ENCODE measurements at places on chromosomes 2 and 18.

GRCh38 chr18:3328532-3328931, 66.6 kb downstream of the MYL12B start:
- DNase-seq: no peak

GRCh38 chr2:20676353-20677215, 9.6 kb downstream of the GDF7 start:
- no peak for DNase-seq

- DNase-seq: no peak
These were observed 251.0 kb downstream of the AFF3 start for GRCh38 chr2:99891428-99891780.

DNA sequence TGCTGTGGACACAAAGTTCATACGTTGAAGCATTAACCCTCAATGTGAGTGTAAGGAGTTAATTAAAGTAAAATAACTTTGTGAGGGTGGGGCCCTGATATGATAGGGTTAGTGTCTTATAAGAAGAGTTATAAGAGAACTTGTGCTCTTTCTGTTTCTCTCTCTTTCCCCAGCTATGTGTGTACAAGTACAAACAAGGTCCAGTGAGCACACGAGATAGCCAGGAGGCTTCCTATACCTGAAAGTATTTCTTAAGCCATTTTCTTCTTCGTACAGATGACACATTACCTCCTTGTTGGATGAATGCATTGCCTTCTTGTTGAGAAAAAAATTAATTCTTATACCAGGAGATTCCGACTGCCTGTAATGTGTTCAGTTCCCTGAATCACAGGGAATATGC, 301.2 kb downstream of the PARD3B start:
- DNase-seq: no peak

GRCh38 chr2:179999000-179999399, 8.1 kb downstream of the CWC22 start:
- DNase-seq: no peak

DNA sequence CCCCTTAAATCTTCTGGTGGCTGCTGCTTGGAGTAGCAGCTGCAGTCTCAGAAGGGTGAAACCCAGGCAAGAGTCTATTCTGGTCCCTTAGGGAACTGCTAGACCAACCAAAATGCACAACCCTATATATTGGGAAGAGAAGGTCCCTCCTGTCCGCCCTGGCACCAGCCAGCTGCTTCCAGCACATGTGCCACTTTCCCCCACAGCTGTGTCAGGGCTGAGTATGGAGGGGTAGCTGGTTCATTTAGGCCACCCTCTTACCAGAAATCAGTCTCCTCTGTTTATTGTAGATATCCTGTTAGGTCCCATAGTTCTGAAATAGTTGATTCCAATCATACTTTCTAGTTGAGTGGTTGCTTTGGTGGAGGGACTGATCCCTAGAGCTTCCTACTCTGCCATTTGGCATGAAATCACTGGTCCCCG, 68.9 kb downstream of the BIRC6 start:
- DNase-seq: no peak

- no peak for DNase-seq
These were observed 4.3 kb downstream of the PMAIP1 start for GRCh38 chr18:59904011-59904601.

DNA sequence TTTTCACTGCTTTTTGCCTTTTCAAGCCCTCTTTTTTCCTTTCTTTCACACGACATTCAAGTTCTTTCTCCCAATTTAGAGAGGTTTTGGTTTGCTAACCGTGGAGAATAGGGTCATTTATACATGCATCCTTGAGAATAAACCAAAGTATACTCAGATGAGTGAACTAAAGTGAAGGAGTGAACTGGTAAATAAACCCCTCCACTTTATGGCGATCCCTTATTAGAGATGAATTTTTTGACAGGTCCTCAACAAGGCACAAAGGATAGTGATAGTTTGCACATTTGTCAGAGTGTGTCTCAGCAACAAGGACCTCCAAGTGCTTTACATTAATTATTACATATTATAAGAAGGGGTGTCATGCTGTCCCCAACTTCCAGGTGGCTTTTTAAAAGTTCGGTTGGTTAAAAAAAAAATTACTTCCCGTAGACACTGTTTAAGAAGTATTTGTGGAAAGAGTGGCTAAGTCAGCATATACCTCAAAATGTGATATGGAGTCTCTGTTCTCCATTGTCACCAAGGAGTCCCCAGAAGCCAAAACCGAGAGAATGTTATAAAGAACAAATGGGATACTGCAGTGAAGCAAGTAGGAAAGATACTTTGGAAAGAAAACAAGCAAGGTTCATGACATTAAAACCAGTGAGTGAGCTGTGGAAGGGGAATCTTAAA, 1.7 kb upstream of the SLC40A1 start:
- no peak for DNase-seq

DNA sequence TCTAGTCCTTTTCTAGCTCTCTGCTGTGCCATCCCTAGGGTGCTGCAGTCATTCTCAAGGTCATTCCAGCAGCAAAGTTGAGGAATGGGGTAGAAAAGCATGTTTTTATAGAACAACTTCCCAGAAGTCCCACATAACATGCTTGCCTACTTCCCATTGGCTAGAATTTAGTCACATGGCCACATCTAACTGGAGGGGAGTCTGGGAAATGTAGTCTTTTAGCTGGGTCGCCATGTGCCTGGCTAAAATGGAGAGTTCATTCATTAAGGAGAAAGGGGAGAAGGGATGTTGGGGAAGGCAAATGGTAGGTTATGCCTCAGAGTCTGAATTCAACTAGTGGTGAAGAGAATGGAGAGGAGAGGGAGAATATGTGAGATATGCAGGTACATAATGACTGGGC, 85.7 kb downstream of the SLC4A3 start:
- no peak for DNase-seq

- DNase-seq: no peak
These were observed 119.9 kb downstream of the LYPD1 start for GRCh38 chr2:132549935-132550670.

DNA sequence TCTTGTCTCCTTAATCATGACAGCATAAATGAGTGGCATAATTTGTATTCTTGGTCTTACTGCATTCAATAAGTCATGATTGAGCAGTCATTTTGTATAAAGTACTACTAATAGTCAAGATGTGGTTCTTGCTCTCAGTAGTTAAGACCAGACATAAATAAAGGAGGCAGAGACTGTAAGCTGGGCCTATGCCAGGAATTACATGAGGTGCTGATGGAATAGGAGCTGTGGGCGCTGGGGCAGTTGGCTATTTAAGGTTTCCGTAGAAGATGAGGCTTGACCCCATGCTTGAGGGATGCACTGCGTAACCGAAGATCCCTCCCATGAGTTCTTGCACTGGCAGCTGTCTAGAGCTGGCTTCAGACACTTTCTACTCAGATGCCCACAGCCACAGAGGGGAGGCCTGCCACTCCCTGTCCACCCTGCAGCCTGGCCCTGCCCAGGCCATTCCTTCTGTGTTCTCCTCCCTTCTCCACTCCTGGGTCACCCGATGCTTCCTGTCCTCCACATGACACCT, 150.9 kb upstream of the REV1 start:
- no peak for DNase-seq

DNA sequence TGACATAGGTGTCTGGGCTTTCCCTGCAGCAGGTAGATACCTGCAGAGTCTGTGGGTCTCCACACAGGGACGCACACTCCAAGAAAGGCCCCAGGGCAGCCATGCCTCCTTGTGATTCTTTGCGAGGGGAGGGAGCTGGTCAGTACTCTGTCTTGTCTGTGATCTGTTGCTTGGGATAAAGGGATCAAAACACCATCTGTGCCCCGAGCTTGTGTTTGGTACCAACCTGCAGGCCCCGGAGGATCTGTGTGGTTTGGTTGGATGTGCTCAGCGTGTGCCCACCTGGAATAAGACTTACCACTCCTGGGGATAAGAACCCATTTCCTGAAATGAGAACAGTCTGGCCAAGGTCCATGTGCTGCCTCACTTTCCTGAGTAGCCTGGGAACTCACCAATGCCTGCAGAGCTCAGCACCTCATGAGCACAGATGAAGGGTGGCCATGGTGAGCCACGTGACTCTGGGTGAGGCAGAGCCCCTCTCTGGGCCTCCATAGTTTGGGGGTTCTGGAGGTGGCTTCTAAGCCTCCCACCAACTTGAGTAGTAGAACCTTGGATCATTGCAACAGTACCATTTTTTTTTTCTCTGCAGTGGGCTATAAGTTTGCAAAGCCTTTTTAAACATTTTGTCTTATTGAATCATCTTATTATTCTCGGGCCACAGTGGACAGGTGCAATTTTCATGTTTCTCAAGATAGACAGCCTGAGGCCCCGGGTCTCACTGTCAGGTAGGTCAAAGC, 134.8 kb downstream of the DDX1 start:
- no peak for DNase-seq

DNA sequence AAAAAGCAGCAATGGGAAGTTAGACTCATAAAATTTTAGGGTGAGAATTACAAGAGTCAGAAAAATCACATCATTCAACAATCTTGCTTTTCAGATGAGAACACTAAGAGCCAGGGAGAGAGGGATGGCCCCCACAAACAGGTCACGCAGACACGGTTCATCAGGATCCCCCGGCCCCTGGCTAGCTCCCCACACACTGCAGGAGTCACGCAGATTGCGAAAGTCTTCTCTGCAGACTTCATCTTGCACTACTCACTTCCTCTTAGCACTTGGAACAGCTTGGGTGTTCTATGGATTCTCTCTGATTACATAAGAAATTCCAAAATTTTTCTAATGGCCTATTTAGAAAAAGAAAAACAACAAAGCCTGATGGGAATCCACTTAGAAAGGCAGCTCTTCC, 21.6 kb upstream of the SULT1C2 start:
- DNase-seq: no peak

DNA sequence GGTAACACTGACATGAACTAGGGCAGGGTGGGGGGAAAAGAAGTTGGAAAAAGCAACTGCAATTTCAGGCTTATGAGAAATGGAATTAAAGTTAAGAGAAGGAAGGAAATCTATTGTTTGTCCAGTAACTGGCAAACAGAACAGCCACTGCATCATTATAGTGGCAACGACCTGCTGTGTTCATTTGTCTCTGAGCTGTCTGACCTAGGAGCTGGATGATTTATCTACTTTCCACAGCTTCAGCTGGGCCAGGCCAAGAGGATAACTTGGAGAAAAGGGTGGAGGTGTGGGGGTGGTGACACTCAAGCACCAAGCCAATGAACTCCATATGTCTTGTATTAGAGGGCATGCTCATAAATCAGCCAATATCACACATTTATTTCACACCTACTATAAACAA, 291.5 kb upstream of the KLHL29 start:
- DNase-seq: no peak

DNA sequence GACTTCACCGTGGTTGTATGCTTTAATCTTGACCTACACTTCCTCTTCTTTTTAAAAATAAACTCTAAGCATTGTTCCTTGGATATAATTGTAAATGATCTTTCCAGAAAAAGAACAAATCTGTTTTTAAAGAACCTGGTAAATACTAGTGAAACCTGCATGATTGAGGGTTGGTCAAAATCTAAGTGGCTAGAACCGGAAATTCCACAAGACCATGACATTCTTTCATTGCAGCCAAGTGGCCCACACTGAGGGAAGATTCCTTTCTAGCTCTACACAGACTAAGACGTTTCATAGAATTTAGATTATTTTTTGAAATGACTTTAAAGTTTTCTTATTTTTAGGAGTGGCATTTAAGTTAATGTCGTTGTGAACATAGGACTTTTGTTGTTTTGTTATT, 356.7 kb downstream of the NYAP2 start:
- DNase-seq: no peak

GRCh38 chr2:120432976-120433815, 87.3 kb downstream of the INHBB start:
- no peak for DNase-seq

GRCh38 chr2:120245520-120246332, 6.9 kb upstream of the RALB start:
- DNase-seq: no peak

DNA sequence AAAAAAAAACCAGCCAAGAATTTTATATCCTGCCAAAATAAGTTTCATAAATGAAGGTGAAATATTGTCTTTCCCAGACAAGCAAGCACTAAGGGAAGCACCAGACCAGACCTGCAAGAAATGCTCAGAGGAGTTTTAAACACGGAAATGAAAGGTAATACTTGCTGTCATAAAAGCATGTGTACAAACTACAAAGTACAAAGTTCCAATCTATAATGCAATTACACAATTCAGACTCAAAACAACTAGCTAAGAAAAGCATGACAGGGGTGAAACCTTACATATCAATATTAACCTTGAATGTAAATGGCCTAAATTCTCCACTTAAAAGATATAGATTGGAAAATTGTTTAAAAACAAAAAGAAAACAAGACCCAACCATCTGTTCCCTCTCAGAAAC, 45.0 kb upstream of the ASXL3 start:
- DNase-seq: no peak

DNA sequence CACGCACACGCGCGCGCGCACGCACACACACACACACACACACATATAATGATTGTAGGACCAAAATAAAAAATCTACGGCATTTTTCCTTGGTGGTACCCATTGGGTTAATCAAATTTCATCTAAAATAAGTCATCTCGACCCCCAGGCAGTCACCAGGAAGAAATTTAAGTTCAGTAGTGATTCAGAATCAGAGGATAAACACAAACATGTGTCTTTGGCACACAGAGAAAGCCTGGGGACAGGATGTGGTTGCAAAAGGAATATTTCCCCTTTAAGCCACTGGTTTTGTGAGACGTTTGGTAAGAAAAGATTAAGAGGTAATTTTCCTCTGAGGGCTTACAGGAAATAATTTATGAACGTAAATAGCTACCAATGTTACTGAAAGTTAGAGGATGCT, 171.6 kb upstream of the PIEZO2 start:
- DNase-seq: no peak

DNA sequence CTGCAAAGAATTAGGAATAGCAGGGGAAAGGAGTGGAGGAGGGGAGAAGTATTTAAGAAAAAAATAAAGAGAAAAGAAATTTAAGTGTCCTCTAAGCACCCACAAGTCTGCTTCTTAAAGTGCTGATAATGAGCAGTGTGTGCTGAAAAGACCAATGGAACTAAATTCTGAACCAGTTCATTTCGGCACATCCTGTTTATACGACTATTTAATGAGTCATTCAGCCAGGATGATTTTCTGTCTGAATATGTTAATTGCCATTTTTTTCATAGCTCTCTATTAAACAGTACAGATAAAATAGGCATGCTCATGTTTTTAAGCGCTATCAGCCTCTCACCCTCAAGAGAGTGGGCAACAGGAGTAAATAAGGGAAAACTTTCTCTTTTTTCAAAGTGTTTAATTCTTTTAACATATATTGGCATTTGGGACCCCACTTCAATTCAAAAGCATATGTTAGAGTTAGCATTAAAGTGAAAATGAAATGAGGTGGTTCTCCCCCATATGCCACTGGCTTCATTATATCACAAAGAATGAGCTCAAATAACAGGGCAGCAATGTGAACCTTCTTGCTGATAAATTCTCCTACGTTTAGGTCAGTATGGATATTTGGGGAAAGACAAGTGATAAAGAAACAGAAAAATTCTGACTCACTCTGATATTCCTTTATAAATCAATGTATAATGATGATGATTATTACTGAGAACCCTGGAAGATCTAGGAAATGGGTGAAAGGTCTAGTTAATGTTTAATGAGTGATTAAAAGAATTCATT, 87.5 kb downstream of the TCF4 start:
- DNase-seq: no peak

DNA sequence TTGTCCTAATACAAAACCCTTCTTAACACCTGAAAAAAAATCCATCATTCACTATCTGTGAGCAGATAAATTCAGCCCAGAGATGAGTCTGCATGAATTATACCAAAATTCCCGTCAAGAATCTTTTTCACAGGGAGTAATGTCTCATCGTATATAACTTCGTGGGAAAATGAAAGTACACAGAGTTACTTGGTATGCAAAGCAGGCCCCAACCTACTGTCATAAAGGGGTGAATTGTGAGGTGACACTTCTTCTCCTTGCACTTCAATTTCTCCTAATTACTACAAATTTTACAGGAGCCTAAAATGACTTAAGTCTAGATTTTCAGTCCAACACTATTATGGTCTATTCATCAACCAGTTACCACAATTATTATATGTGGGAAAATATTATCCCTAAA, 84.6 kb upstream of the CDH20 start:
- no peak for DNase-seq

All from Right ventricle myocardium superior (tissue), 1 donor.